ENCODE measurements at places on chromosomes 6 and 20.

DNA sequence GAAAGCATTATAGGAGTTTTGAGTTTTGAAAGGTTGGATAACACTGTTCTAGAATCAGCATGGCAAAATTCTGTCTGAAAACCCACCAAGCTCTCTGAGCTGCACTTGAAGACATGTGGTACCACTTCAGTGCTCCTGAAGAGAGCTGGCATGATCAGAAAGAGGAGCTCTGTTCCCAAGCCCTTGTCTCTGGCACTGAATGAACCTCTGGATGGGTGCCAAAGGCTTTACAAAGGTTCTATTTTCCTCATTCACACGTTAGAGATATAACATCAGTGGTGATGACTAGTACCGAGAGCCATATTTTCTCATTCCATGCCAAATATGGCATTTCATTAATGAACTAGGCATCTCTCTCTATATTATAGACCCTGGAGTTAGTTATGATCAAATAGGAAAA is 301.8 kb upstream of the ID4 start:
- DNase-seq, result no peak

- DNase-seq, result no peak
Measured at GRCh38 chr20:31595380-31595653, 9.8 kb upstream of the ID1 start.

DNA sequence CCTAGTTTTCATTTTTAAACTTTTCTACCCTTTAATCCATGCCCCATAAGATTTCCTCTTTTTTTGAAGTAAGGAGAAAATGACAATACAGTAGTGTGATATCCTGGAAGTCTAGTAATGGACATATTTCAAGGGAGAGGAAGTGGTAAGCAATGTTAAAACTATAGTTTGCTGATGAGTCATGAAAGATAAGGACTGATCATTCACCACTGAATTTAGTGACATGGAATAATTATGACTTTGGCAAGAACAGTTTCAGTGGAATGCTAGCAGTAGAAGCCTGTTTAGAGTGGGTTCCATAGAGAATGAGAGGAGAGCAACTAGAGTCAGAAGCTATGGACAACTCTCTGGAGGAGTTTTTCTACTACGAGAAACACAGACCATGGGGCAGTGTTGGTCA is 24.9 kb upstream of the SLC2A12 start:
- no peak for DNase-seq

DNA sequence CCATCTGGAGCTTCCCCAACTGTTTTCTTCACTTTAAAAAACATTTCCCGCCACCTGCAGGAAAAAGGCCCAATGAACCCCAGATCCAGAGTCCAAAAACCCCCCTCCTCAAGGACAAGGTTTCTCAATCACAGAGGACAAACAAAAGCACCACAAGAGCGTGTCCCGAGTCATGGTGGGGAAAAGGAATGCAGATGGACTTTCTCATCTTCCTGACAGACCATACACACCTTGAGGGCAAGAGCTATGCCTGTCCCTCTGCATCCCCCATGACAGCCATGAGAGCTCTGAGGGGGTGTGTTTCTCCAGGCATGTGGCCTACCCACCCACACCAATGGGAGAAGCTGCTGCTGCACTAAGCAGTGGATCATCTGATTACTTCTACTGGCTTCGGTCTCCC is 9.0 kb downstream of the PEX6 start:
- no peak for DNase-seq

DNA sequence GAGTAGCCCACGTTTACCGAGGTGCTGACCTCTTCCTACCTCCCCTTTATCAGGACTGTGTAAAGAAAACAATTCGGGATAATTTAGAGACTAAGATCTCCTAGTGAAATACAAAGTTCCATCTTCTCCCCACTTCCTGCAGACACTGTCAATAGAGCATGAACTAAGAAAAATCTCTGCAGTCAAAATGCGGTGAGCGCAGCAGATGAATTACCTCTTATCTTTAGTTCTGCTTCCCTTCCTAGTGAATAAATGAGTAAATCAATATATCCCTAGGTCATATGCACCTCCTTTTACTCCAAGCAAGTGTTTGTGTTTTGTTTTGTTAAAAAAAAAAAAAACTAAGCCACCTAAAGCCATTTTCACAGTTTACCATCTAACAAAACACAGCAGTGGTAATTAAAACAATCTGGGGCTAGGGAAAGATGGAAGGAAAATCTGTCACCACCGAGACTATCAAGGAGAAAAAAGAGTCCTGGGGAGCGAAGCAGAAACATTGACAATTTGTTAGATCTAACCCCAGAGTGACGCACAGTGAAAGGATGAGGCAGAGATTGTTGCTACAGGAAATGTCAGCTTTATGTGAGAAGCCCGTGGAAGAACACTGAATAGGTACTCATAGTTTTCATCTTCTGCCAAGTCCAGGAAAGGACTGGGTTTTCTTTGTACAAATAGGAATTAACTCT is 159.4 kb upstream of the SPTLC3 start:
- no peak for DNase-seq

DNA sequence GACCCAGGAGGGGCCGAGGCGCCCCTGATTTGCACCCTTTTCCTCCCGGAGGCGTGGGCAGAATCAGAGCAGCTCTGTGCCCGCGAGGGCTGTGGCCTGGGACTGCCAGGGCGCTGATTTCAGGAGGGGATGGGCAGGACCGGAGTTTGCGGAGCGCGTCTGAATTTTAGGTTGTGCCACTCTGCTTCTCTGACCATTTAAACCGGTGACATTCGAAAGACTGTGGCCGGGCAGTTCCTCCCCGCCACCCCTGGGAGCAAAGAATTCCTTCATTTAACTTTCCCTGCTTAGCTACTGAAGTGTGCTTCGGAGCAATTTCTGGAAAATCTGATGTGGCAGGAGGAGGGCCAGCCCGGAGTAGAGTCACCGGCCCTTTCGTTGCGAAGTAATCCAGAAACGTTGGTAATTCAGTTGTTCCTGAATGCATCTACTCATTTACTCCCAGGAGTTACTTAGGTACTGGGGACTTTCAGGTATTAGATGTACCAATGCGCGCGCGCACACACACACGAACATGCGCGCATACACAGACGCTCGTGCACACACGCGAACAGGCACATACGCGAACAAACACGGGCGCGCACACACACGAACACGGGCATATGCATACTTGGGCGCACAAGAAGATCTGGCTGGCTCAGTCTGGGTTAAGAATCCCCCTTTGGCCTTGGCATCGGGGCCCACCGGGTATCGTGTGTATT is 568 bp downstream of the CCDC170 start:
- DNase-seq, result no peak

DNA sequence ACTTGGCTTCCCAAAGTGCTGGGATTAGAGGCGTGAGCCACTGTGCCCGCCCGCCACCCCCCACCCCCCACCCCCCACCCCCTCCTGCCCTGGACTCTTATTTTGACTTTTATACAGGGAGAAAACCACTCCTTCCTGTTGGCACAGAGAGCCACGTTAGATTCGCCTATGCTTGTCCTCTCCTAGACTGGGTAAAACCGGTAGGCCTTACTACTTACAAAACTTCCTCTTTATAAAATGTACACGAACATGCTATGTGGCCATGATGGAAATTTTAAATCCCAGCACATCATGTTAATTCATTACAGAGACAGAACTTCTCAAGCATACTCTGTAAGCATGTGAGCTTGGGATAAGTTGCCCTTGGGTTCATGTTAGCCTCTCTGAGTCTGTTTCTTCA is 124.2 kb downstream of the SLC24A3 start:
- no peak for DNase-seq

DNA sequence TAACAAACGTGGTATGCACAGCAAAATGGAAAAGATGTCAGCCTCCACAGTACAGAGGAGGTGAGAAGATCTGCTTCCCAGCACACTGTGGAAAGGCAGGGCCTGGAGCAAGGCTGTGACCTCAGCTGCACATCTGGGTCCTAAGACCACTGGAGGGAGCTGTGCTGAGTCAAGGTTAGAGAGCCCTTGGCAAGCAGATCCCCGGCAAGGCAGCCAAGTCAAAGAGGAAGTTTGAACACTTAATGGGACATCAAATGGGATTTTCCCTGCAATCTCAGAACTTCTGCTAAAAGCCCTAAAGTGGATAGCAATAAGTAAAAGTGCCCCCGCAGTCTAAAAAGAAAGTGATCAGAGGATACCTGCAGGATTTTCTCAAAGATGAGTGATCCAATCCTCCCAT is 39.5 kb downstream of the UNC5CL start:
- no peak for DNase-seq

GRCh38 chr6:132100388-132100990 is 149.3 kb upstream of the CCN2 start:
- no peak for DNase-seq

DNA sequence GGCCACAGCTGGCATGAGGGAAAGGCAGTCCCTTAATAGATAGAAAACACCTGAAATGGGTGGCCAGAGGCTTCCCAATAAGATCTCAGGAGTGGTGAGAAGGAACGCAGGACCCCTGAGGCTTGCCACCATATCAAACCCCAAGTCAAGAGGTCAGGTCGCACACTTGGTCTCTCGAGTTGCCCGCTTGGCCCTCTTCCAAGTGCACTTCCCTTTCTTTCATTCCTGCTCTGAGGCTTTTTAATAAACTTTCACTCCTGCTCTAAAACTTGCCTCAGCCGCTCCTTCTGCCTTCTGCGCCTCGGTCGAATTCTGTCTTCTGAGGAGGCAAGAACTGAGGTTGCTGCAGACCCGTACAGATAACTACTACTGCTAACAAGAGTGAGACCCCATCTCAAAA is 64.2 kb downstream of the SLC2A10 start:
- no peak for DNase-seq

- DNase-seq, result no peak
Measured at GRCh38 chr6:1181939-1182605, 129.8 kb upstream of the FOXQ1 start.

GRCh38 chr20:2741463-2741862 is 48.9 kb downstream of the EBF4 start:
- no peak for DNase-seq

DNA sequence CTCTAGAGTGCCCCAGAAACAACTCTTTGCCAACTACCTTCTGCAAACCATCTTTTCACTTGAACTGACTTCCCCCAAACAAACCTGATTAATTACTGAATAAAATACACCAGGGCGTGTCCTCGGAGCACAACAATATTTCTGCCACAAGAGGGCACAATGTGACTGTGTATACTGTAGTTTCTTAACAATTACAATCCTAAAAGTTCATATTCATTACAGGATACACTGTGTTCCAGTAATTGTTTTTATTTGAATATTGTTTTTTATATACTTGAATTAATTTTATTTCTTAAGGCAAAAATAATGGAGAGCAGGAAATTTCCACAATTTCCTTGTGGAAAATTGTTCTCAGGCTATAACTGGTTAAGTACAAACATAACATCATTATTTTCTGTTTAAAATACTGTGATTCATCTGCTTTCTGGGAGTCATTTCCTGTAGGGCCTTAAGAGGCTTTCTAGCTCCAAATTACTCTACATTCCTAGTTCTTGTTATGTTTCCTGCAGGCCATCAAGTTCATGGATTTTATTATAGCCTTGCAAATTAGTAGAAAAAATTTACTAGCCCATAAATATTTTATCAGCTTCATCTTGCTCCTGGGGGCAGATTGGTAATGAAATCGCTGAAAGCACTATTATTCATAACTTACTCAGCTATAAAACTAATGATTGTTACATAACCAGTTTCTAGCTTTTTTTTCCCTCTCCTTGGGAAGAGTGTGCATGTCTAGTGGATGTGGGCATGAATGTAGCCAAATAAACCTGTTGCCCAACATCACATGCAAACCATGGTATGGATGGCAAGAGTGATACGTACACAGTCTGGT is 51.9 kb upstream of the SLC22A16 start:
- DNase-seq, result no peak
